Tibial artery (tissue), 4 donors: ENCODE measurements at places on chromosomes 3 and 15.

DNA sequence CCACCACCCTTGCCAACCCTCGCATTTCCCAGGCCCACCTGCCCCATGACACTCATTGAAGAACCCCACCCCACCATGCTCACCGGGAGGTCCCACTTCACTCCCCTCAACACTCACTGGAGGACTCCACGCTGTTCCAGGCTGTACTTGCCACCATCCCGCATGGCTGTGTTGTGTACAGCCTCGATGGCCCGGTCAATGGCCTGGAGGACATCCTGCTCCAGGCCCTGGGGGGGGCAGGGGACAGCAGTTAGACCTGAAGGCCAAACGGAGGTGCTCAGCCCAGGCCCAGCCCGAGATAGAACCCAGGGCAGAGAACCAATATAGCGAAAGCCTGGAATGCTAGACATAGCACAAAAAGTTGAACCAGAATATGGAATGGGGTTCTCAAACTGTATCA is 2.9 kb downstream of the NCKIPSD start:
- no peak for DNase-seq

GRCh38 chr3:152434142-152434541 is 165.4 kb downstream of the MBNL1 start:
- no peak for DNase-seq

- DNase-seq = no peak
Measured at GRCh38 chr15:78322724-78323521, 17.2 kb upstream of the CRABP1 start.

GRCh38 chr15:81569286-81570080 is 195.5 kb upstream of the TMC3 start:
- DNase-seq = no peak

DNA sequence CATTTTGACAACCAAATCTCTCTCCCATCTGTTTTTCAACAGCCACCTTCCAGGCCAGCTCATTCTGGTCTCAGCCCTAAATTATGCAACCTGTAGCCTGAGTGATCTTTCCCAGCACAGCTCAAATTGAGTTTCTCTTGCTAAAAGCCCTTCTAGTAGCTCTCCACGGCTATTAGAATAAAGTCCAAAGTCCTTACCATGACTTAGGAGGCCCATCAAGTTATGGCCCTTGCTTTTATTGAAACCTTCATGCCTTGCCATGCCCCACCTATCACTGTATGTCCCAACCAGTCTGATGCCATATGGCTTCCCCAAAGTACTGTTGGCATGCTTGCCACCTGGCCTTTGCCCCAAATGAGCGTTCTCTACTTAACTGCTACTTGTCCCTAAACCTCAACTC is 303.5 kb upstream of the GADL1 start:
- no peak for DNase-seq

GRCh38 chr3:137012097-137012501 is 54.3 kb downstream of the IL20RB start:
- no peak for DNase-seq

DNA sequence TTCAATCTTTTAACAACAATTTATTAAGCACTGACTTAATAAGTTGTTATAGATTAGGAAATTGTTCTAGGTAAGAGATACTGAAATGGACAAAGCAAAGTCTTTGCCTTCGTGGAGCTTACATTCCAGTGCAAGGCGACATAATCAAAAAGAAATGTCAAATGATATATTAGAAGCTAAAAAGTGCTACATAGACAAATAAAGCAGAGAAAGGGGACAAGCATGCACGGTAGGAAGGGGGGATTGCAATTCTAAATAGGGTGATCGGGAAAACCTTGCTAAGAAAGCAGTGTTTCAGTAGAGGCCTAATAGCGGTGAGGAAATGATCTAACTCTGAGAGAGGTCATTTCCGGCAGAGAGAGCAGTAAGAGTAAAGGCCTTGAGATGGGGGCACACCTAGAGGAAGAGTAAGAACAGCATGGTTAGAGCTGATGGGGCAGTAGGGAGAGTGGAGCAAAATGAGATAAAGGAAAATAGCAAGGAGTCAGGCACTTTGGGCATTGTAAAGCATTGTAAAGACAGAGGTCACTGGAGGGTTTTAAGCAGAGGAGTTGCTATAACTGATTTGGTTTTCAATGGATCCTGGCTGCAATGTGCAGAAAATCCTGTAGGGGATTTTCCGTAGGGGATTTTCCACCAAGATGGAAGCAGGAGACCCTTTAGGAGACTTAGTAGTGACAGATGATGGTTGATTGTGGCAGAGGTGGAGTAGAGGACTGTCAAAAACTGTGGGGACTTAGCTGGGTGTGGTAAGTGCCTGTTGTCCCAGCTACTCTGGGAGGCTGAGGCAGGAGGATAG is 71.7 kb upstream of the CFAP20DC start:
- no peak for DNase-seq

- peak; percentile 66 for DNase-seq
Measured at GRCh38 chr15:44726568-44727484, 9.5 kb upstream of the TRIM69 start.

DNA sequence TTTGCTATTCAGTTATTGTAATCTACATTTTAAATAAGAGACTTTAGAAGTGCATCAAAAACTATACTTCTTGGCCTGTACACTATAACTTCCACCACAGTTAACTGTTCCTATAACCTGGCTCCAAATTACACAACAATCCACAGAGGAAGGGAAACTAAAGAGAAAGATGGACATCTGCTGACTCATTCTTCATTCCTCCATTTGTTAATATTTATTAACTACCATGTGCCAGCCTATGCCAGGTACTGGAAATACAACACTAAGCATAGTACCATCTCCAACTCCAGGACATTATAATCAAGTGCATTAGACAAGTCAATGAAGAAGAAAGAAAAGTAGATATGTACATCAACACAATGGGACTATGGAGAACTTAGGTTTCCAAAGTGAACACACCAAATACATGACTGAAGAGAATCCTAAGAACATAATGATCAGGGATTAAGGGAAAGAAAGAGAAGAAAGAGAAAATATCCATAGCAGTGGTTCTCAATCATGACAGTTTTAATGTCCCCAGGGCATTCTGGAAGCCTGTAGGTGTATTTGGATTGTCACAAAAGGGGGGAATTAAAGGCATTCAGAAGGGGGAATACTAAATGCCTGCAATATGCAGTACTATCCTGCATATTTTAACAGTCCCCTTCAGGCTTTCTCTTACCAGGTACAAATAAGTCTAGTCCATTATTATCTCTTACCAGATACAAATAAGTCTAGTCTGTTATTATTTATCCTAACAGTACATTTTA is 8.9 kb downstream of the ICE2 start:
- no peak for DNase-seq

DNA sequence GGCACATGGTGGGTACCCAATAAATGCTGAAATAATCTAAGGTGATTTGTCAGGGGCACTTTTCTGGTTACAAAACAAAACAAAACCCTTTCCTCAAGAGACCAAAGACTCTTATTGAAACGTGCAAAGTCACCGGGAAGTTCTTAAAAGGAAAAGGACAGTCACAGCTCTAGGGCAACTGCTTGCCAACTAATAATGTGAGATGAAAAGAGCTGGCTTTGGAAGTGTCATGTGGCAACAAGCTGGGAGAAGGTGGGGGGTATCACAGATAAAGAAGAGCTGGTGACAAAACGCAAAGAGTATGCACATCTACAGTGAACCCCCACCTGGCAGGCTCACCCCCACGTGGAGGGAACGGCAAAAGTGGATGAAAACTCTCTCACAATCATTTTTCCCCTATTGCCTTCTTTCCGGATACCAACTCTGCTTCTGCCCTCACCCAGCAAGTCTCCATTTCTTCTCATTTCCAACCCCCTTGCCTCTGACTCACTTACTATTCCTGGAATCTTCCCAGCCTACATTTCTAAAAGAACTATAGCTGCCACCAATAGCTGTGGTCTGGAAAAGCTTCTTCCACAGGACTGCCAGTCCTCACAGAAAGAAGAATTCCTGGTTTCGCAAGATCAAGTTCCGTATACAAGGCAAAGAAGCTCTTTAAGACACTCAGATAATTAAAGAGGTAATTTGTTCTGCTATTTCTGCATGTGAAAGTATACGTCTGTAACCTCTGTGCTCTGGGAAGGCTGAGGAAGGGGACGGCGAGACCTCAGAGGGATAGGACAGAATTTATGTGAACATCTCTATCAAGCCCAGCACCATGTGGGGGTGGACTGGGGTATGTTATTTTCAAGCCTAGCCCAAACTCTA is 21.8 kb upstream of the ANPEP start:
- DNase-seq = peak; percentile 39

DNA sequence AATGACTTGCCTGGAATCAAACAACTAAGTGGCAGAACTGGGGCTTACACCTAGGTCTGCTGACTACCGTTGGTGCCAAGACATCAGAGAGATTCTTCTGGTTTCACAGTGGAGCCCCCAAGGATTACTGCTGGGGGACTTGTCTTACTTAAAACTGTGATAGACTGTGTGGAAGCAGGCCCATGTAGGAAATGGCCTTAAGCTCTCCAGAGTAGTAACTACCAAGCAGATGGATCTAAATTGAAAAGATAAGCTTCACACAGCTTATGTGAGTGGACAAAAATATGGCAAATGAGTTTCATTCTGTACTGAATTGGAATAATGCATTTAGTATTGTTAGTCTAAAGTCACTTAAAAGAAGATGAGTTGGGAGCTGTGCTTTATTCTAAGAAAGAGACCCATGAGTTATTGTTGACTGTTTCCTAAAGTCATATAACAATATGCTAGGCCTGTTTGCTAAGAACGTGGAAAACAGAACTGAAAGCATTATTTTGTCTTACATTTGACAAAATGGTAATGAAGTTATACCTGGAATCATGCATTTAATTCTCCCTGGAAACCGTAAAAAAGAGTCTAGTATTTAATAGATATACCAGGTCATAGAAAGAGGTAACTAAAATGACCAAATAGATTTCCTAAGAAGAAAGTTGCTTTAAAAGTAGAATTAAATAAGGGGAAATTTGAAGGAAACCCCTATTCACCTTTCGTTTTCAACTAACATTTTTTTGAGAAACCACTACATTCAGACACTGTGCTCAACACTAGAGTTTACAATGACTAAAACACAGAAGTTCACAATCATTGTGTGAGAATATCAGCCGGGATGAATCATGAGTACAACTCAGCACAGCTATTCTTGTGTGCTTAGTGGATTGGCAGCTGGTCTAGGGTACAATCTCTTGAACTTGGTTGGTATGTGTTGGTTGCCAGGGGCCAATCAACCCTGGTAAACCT is 13.0 kb upstream of the MAPK6 start:
- no peak for DNase-seq

DNA sequence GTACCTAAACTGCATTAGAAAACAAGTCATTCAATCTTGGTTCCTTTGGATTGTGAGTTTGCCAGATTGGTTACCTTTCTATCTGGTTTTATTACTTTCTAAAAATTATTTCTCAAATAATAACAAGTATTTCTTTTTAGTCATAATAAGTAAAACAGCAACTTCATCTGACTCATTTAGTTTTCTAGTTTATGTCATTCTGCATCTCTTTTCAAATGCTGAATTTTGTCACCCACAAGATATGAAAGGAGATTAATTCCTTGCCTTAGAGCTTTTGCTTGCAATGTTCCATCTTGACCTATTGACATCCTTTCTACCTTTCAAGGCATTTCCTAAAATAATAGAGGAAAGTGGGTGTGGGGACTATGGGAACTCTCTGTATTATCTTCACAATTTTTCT is 253.6 kb upstream of the PEX5L start:
- no peak for DNase-seq

- no peak for DNase-seq
Measured at GRCh38 chr3:177934001-177934891, 602.0 kb upstream of the KCNMB2 start.

DNA sequence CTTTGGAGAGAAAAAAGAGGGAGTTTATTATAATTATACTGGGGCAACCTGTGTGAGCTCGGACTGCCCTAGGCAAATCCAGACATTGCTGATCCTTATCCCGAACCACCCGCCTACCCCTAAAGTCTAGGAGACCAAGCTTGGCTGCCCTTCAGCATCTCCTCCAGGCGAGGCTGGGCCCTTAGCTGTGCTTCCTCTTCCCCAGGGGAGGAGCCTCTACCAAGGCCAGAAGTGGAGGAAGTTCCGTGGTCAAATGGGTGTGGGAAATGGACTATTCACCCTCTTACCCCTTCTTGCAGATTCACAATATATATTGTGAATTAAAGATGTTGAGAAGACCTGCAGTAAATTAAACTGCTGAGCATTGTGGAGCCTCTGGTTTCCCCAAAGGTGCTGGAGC is 158.3 kb upstream of the HES1 start:
- DNase-seq = no peak

DNA sequence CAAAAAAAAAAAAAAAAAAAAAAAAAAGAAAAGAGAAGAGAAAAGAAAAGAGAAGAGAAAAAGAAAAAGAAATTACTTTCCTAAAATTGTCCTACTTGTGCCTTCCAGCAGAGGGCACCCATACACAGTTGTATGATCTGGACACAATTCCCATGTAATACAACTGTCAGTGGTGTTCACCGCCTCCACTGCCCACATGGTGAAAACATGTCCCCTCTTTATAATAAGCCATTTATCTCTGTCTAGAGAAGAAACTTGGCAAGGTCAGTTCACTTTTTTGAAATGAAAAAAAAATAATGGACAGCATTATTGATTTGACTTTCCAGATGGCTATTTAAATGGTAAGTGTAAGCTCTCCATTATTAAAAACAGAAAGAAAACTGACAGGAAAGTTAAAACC is 459.4 kb downstream of the GBE1 start:
- DNase-seq = no peak

DNA sequence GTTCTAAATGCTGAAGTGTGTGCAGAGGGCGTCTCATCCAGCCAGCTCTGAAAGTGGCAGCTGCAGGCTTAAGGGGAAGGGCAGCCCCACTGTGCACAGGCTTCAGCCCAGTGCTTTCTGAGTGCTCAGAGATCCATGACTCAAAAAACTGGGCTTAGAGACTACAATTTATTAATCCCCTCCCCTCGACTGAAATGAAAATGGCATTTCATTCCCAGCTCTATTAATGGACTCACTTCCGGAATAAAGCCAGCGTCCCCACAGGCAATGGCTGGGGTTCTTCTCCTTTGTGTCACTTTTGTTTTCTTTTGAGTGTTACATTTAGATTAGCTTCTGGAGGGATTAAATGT is 55.5 kb upstream of the PLXNA1 start:
- DNase-seq = peak; percentile 16

GRCh38 chr3:120353463-120353862 is 4.3 kb upstream of the LRRC58 start:
- DNase-seq = no peak

DNA sequence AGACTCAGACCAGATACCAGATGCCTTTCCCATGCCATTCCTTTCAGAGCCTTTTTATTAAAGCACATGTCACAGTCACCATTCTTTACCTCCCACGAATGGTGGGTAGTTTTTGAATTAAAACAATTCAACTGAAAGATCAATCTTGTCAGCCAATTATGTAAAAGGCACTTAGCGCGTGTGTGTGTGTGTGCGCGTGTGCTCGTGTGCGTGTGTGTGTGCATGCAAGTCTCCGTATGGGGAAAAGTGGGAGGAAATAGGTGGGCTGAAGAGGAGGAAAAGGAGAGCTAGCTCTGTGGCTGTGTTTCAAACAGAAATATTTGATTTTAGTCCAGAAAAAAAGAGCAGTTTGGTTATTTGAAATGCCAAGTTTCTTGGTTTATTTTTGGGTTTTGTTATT is 177.2 kb downstream of the KCNAB1 start:
- DNase-seq = no peak

- DNase-seq = no peak
Measured at GRCh38 chr3:63278171-63279004, at the start of gene SYNPR. Gene SYNPR (plus strand): TSS chr3:63278308.

- DNase-seq = no peak
Measured at GRCh38 chr15:63294359-63294758, 17.0 kb downstream of the APH1B start.

GRCh38 chr3:82973791-82974190 is 1212.3 kb upstream of the GBE1 start:
- DNase-seq = no peak

- DNase-seq = no peak
Measured at GRCh38 chr3:188446766-188447165, 292.8 kb downstream of the LPP start.
